ENCODE measurements at places on chromosomes 2 and 18.
A peak's percentile ranks its signal among the peaks of the same experiment; 100 is the strongest.

- DNase-seq, result no peak
Observed at GRCh38 chr18:77700051-77700450, 450.4 kb downstream of the GALR1 start.

- peak; percentile 46 for DNase-seq
Observed at GRCh38 chr2:25105336-25106085, 62.9 kb downstream of the POMC start.

GRCh38 chr2:85875350-85876050, 13.3 kb downstream of the ST3GAL5 start:
- no peak for DNase-seq

GRCh38 chr2:158835431-158835830, 40.3 kb downstream of the DAPL1 start:
- no peak for DNase-seq

GRCh38 chr18:35466815-35467623, 30.7 kb downstream of the INO80C start:
- DNase-seq, result no peak

- DNase-seq, result no peak
Observed at GRCh38 chr2:17827316-17827715, 11.1 kb downstream of the MSGN1 start.

DNA sequence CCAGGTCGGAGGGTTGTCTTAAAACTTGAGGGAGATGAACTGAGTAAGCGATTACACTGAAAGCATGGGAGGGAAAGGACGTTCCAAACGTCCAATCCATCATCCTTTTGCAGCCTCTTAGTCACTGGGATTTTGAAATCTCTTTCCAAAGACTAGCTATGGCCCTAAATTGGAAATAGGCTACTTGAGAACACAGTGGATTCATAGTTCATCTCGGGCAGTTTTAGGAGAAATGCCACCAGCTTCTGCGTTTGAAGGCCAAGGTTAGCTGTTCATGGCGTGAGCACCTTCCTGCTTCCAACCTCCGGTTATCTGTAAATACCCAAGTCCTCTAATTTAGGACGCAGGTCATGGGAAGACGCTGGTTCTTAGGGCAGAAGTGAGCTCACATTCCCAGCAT, 821 bp upstream of the EML6 start:
- no peak for DNase-seq

- DNase-seq, result no peak
Observed at GRCh38 chr2:118469103-118469502, 378.3 kb downstream of the EN1 start.

DNA sequence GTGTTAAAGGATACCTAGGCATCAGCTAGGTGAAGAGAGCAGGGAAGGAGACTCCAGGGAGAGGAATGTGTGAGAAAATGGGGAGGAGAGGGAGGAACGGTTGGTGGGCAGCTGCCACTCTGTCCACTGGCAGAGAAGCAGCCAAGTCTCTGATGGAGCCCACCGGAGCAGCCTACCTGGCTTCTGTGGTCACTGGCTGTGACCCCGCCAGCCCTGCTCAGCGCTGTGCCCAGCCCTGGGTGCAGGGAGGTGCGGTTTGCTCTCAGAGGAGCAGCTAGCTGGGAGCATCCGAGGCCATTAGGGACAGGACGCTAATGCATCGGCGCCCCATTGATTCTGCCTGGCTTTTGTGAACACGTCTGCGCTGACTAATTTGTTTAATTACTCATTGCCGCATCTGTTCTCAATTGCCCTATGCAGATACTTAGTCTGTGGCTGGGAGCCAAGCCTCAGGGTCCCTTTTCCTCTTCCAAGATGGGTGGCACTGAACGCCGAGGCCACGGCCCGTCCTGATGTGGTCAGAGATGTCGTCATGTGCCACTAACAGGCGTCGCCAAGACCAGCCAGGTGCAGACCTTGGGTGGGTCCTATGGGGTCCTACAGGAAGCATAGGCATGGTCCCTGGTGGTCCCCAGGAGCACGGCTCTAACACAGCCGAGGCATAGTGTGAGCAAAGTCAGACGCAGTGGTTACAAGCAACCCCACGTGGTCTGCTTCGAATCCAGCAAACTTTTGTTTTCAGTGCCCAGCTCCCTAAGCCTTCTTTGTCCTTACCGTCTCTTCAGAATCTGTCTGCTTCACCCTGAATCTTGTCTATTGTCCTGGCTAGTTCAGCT, 82.0 kb downstream of the RRM2 start:
- DNase-seq, result no peak

GRCh38 chr2:200406379-200406778, 99.9 kb downstream of the SPATS2L start:
- no peak for DNase-seq

- DNase-seq, result no peak
Observed at GRCh38 chr2:226030369-226030768, 630.9 kb downstream of the NYAP2 start.

DNA sequence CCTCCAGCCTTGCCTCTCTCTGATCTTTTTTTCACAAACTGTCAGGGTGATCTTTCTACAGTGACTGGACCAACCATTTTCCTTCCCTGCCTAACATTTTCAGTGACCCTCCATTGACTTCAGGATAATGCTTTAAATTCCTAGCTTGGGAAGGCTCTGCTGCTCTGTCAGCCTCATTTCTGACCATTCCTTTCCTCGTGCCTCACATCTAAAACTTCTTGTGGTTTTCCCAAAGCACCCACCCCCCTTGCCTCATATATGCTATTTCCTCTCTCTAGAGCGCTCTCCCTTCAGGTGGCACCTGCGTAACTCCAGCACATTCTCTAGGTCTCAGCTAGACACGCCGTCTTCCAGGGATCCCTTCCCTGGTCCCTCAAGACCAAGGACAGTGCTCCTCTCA, 37.2 kb downstream of the DRC1 start:
- no peak for DNase-seq

DNA sequence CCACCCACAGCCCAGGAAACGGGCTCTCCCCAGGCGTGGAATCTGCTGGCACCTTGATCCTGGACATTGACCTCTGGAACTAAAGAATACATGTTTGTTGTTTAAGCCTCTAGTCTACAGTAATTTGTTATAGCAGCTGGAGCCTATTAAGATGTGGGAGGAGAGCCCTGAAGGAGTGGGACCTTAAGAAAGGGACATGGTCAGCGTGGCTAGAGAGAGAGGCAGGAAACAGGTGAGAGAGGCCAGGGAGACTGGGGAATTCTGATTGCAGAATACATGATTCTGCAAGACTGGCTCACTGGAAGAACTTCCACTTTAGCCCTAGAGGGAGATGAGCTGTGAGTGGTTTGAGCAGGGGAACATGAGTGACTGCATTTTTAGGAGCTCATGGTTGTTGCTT, 83.2 kb downstream of the CD8B2 start:
- DNase-seq, result no peak

DNA sequence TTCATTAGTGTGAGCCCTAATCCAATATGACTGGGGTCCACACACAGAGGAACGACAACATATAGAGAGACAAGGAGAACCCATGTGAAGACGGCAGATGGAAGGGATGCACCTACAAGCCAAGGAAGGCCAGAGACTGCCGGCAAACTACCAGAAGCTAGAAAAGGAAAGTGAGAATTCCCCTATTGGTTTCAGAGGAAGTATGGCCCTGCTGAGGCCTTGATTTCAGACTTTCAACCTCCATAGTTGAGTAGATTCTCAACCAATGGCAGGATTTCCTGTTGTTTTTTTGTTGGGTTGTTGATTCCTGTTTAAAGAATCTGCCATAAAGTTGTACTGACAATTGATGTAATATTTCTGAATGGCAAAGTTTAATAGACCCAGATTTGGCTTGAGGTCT, 241.5 kb downstream of the SATB2 start:
- no peak for DNase-seq

DNA sequence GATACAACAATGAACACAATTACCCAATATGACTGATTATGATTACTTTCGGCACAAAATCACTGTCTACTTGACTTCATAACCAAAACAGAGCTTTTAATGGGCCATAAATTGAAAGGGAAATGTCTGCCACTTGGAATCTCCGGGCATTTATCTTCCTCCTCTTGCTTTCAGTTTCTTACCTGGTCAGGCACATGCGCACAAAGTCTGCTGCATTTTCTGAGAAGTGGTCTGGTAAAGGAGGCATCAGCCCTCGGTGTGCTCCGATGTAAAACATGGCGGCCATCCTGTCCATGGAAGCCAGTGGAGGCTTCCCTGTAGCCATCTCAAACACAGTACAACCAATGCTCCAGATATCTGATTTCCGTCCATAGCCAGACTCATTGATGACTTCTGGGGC, 62.0 kb downstream of the CCNT2 start:
- no peak for DNase-seq

- DNase-seq, result no peak
Observed at GRCh38 chr2:37642907-37643729, 28.3 kb downstream of the CDC42EP3 start.

DNA sequence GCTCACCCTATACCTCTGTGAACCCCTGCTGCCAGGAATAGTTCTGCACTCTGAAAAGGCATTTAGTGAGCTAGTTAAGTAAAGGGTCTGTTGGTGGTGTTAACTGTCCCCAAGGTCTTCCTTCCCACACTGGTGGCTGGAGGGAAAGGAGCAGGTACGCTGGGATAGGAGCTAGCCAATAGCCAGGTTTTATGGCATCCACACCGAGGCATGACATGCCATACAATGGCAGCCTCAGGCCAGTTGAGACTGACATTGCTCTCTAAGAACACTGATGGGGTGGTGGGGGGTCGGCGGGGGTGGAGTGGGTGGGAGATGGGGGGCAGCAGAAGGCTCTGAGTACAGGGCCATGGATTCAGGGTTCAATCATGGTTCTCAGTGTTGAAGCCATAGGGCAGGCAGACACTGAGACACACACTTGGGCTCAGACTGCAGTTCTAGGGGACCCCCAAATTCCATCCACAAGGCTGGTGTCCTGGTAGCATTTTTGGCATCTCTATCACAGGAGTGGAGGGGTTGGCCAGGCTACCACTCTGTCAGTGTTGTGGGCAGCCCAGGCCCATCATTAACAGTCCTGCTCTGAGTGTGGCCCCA, 136.0 kb downstream of the CTIF start:
- DNase-seq, result no peak

DNA sequence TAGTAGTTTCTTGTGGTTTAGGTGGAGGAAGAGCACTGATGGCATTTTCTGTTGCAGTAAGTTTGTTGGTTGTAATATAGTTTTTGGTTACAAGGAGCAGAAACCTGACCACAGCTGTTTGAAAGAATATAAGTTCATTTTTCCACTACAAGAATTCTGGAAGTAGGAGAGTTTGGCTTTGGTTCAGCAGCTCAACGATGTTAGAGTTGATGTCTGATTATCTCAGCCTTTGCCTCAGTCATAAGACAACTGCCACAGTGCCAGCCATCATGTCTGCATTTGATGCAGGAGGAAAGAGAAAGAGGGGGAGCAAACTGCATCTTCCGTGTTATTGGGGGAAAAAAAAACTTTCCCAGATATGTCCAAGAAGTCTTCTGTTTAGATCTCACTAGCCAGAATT, 119.1 kb downstream of the LYPD1 start:
- DNase-seq, result no peak
